ENCODE measurements at places on chromosomes 12 and 14.
A peak's percentile ranks its signal among the peaks of the same experiment; 100 is the strongest.

DNA sequence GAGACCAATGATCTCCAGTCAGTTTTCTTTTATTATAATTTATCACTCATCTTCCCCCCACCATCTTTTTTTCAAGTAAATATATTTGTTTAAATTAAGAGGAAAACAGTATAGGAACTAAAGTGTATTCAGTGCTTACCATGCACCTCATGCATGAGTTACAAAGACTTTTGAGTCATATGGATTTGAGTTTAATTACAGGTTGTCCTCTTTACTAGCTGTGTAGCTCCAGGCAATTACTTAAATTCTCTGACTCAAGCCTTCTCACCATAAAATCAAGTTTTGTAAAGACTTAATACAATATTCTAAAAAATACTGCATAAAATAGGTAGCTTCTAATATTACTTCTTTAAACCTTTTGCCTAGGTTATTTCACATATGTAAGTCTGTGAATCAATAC lies 251.3 kb downstream of the SLC16A7 start:
- no peak for DNase-seq

GRCh38 chr12:92582475-92582874 lies 120.3 kb upstream of the PLEKHG7 start:
- DNase-seq: no peak

DNA sequence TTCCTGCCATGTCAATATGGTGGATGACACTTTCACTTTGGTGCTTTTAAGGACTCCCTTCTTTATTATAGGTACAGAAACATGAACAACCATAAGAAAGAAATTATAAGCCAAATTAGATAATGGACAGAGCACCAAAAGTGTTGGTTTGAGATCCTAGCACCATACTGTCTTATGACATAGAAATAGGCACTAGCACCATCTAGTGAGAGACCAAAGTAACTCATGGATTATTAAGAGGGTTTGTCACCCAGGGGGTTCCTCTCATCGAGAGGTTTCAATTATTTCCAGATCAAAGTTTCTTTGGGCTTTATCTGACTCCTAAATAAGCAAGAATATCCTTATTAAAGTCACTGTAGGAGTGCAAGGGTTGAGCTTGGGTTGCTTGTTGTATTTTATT lies 153.0 kb upstream of the DIO2 start:
- no peak for DNase-seq

DNA sequence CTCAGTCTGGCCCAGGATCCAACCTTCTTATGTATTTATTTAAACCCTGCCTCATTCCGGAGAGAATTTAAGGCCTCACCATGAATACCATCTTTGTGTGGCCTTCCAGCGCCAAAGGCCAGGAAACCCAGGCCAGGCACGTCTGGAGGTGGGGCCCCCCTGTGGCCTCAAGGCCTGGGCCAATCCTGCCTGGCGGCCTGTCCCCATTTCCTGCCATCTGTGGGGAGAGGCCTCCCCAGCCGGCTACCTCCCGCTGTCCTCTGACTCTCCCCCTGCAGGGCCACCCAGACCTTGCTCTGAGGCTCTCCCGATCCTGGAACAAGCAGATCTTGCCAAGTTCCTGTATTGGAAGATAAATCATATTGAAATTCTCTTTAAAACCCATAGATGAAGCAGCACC lies 37.4 kb upstream of the MEG3 start:
- DNase-seq: no peak

- peak; percentile 92 for DNase-seq
Observed at GRCh38 chr14:75879031-75879430, 102.8 kb downstream of the TGFB3 start.

GRCh38 chr12:1532375-1533165 lies 61.8 kb downstream of the FBXL14 start:
- DNase-seq: no peak

- DNase-seq: no peak
Observed at GRCh38 chr14:96134508-96134907, 70.1 kb upstream of the BDKRB2 start.

DNA sequence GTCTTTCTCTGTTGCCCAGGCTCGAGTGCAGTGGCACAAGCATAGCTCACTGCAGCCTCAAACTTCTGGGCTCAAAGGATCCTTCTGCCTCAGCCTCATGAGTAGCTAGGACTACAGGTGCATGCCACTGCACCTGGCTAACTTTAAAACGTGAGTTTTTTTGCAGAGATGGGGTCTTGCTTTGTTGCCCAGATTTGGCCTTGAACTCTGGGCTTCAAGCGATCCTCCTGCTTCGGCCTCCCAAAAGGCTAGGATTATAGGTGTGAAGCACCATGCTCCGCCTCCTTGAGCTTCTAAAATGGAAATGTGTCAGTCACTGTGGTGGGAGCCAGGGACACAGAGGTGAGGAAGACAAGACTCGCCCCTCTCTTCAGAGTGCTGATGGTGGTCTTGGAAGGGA lies 45.6 kb downstream of the WSCD2 start:
- DNase-seq: no peak

GRCh38 chr12:96434107-96434506 lies 33.9 kb upstream of the CDK17 start:
- peak; percentile 81 for DNase-seq

DNA sequence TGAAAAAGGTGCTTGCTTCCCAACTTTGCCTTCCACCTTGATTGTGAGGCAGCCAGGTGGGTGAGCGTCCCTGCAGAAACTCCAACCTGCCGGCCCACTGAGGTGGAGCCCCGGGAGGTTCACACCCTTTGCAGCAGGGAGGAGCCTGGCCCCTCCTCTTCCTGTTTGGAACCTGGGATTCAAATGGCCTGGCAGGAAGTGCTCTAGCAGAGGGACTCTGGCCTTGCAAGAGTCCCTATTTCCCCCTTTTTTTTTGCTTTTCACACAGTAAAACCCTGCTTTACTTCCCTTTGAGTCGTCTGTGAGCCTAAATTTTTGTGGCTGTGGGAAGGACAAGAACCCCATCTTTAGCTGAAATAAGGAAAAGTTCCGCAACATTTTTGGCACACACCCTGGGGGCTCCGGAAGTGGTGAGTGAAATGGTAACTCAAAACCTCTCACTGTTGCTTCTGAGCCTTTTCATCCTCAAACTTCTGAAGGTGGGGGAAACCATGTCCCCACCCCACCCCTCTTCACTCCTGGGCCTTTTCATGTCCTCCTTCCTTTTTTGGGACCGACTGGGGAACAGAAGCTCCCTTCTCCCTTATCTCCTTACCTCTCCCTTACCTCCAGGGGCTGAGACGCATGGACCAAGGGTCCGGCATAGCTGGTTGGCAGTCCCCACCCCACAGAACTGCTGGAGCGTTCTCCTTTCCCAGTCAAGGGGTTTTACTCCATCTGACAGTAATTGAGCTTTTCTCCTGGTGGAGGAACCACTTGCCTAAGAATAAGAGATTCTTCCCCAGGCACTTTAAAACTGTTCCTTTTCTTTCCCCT lies 102.0 kb downstream of the KCNMB4 start:
- no peak for DNase-seq

DNA sequence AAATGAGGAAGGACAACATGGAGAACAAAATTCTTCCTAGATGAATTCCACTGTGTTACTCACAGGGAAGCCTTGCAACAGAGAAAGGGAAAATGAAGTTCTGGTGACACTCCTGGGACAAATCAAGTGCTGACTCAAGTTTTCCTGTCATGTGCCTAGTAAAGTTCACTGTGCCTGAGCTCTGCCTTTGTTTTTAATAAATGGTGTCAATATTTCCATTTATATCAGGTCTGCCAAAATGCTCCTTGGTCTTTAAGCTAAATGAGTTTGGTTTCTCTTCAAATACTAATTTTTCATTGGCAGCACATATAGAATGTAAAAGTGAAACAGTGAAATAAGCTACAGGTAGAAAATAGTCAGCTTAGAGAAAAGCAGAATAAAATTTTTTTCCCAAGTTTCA lies 33.0 kb downstream of the HIGD1C start:
- peak; percentile 29 for DNase-seq

- no peak for DNase-seq
Observed at GRCh38 chr14:32407130-32407529, 78.0 kb downstream of the AKAP6 start.

DNA sequence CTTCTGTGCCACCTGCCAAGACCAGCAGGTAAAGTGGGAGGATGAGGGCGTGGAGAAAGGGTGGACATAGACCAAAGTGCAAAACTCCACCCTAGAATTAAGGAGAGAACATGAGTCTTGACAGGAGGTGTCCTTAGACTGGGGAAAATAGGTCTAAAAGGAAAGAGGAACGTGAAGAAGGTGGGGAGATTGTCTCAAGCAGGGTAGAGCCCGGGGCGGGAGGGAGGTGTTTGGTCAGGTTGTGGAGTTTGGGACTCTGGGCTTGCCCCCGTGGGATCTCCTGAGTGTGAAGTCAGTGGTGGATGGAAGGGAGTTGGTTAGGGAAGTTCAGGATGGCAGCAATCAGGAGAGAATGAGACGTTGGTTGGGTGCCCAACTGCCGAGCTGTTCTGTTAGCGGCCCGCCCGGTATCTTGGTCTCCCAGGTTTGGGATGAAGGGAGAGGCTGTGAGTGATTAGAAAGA lies 386 bp downstream of the DGKA start:
- DNase-seq: no peak

DNA sequence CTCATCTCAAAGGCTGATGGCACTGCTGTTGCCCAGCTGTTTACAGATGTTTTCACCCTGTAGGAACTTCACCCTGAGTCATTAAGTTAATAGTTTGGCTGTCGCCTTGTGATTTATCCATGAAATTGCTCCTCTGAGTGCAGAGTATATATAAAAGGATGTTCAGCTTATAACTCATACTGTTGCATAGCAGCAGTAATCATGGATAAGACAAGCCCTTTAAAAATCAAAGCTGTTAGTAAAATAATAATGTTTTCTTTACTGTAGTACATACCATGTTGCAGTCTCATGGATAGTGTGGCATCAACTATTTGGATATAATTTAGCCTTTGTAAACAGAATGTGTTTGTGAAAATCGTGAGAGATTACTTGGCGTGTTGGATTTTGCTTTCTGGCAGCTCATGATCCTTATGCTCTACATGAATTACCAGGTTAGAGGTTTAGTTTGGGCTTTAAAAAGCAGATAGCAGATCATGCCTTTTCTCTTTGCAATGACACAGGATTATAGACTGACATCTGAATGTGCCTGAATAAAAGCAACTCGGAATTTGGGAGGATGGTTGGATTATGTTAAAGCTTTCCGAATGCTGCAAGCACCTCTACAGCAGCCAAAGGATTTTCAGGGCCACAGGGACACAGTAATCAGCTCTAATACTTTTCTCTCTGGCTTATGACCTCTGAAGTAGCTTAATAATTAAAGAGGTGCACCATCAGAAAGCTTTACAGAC lies 279.7 kb upstream of the ATP2B1 start:
- DNase-seq: no peak

Measured in fibroblast of skin of left quadriceps (primary cell).